Activated CD4-positive, alpha-beta T cell treated with anti-CD3 and anti-CD28 coated beads, Interleukin-2, amount 10 ng/mL, durations not matched to agents 24 days and 14 days (primary cell): ENCODE measurements at places on chromosomes 11 and 22. TPM values are rescaled to one million over a fixed set of nuclear protein-coding genes. Genes with fewer than 3 reads are reported as not detected.
A peak's percentile ranks its signal among the peaks of the same experiment; 100 is the strongest.

LINC01488 gene
- not detected in 2 replicates for total RNA-seq

GGTLC2 gene
- total RNA-seq, result not detected in 2 replicates

C22orf42 gene
- not detected in 2 replicates for total RNA-seq

DNA sequence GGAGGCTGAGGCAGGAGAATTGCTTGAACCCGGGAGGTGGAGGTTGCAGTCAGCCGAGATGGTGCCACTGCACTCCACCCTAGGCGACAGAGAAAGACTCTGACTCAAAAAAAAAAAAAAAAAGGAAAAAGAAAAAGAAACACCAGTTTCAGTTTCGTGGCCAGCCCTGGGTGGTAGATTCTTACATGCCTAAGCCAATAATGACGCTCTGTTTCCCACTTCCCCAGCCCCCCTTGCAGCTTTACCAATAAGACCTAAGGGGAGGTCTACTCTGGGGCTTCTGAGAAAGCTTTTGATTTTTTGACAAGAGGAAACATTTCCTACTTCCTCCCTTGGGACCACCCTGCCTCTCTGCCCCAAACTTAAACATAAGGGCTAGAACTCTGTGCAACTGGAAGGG, 30.0 kb upstream of the PTPRJ start:
- no peaks in the 10 kb centered on the region for H3K36me3 ChIP-seq
- peak overlapping the region; percentile 6 for H3K4me3 ChIP-seq
- peak overlapping the region; percentile 70 for H3K27ac ChIP-seq
- peak; percentile 88 for DNase-seq
- no peaks in the 10 kb centered on the region for H3K27me3 ChIP-seq
- H3K4me1 ChIP-seq, result peaks cover 39% of the 10 kb centered on the region

IFITM10 gene
- total RNA-seq, result 0.12 and 0.14 TPM in 2 replicates

C11orf97 gene
- total RNA-seq, result not detected in 2 replicates

GRCh38 chr11:18264677-18265555, 1.1 kb upstream of the SAA1 start:
- peaks cover 2% of the 10 kb centered on the region for H3K27me3 ChIP-seq
- no peak overlapping the region for H3K4me3 ChIP-seq

DNA sequence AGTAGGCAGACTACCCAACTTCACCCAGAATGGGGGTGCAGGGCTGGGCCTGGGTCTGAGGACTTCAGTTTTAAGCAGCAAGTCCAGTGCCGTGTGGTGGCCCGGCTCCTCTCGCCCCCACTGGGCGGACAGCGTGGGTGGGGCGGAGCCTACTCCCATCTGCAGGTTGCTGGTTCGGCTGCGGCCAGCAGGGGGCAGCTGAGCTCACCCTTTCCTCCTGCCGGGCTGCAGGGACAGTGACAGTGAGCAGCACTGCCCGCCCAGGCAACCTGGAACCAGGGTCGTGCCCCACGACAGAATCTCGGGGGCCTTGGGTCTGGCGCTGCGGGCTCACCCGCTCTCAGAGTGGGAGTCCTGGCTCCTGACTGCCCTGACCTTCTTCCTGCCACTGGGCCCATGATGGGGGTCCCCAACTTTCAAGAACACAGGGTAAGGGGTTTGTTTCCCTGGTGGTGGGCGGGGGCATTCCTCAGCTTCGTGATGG, 6.2 kb upstream of the NEAT1 start:
- peaks cover 16% of the 10 kb centered on the region for H3K36me3 ChIP-seq
- H3K27ac ChIP-seq, result peak overlapping the region; percentile 100
- peaks cover 46% of the 10 kb centered on the region for H3K4me1 ChIP-seq
- peak; percentile 98 for DNase-seq

GRCh38 chr11:19949606-19950005, 210.7 kb downstream of the DBX1 start:
- H3K27ac ChIP-seq, result no peak overlapping the region
- H3K27me3 ChIP-seq, result peaks cover 21% of the 10 kb centered on the region
- H3K4me3 ChIP-seq, result no peak overlapping the region
- peaks cover 6% of the 10 kb centered on the region for H3K4me1 ChIP-seq
- no peak for DNase-seq
- H3K36me3 ChIP-seq, result no peaks in the 10 kb centered on the region

DNA sequence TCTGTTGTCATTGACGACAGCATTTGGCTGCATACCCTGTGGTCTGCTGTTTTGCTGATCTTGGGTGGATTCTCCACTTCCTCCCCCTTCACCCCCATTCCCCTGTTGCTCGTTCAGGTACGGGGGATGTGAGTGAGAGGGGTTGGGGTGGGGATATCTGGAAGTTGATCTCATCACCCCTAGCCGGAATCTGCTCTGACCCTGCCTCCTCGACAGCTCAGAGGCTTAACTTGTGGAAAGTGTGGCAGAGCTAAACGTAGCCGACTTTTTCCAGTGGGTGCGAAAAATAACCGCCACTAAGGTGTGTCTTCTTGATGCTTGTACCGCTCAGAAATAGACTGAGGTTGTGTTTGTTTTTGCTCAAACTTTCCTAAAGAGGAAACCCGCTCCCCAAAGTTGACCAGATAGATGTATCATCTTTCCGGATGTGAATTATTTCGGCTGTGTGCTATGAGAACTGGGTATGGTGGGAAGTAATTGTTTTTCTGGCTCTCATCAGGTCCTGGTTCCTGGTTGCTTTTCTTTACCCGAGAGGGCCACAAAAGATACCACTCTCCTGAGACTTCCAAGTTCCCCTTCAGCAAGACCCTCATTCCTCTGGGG, 6.6 kb downstream of the ZBTB16 start:
- DNase-seq, result no peak
- H3K4me1 ChIP-seq, result peaks cover 4% of the 10 kb centered on the region
- peak overlapping the region; percentile 49 for H3K27ac ChIP-seq

- peaks cover 47% of the 10 kb centered on the region for H3K4me1 ChIP-seq
- peaks cover 63% of the 10 kb centered on the region for H3K36me3 ChIP-seq
- no peak for DNase-seq
- H3K27me3 ChIP-seq, result no peaks in the 10 kb centered on the region
- peak overlapping the region; percentile 63 for H3K4me3 ChIP-seq
- peak overlapping the region; percentile 87 for H3K27ac ChIP-seq
Measured at GRCh38 chr11:108235633-108236032, 12.8 kb downstream of the ATM start.

- no peak overlapping the region for H3K4me3 ChIP-seq
- DNase-seq, result no peak
- H3K27me3 ChIP-seq, result peaks cover 4% of the 10 kb centered on the region
- H3K36me3 ChIP-seq, result no peaks in the 10 kb centered on the region
- H3K27ac ChIP-seq, result no peak overlapping the region
- H3K4me1 ChIP-seq, result peaks cover 3% of the 10 kb centered on the region
Measured at GRCh38 chr11:35822815-35823495, 120.9 kb upstream of the LDLRAD3 start.

- peaks cover 22% of the 10 kb centered on the region for H3K27me3 ChIP-seq
- H3K27ac ChIP-seq, result peak overlapping the region; percentile 38
- peaks cover 32% of the 10 kb centered on the region for H3K4me1 ChIP-seq
- H3K36me3 ChIP-seq, result no peaks in the 10 kb centered on the region
Measured at GRCh38 chr11:66418168-66418985, 2.5 kb upstream of the NPAS4 start.

MYEOV gene
- 0.21 and 0.83 TPM in 2 replicates for total RNA-seq

- H3K27ac ChIP-seq, result no peak overlapping the region
- H3K4me1 ChIP-seq, result no peaks in the 10 kb centered on the region
- H3K36me3 ChIP-seq, result peaks cover 7% of the 10 kb centered on the region
- no peaks in the 10 kb centered on the region for H3K27me3 ChIP-seq
- no peak overlapping the region for H3K4me3 ChIP-seq
Measured at GRCh38 chr11:111957663-111958444, 20.7 kb downstream of the DIXDC1 start.

DNA sequence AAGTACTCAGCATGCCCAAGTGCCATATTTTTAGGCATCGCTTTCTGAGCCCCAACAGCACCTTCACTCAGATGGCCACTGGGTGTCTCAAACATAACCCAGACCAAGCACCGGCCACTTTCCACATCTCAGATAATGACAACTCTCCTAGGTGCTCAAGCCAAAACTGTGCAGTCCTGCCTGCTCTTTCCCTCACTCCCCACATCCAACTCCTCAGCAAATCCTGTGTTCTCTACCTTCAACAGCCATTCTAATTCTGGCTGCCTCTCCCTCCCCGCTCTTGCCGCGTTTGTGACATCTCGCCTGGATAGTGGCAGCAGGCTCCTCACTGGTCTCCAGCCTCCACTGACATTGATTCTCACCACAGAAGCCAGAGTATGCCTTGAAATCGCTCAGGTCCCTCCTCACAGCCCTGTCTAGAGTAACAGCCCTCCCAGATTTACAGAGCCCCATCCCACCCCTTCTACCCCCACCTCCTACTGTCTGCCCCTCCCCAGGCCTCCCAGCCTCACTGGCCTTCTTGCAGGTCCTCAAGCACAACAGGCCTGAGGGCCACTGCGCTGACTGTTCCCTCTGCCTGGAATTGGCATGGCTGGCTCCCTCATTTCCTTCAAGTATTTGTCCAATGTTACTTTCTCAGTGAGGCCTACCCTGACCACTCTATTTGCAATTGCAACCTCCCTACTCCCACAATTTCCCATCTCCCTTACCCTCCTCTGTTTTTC, 1.3 kb upstream of the PHETA2 start:
- H3K27me3 ChIP-seq, result no peaks in the 10 kb centered on the region
- no peak for DNase-seq
- H3K27ac ChIP-seq, result peak overlapping the region; percentile 79
- H3K4me1 ChIP-seq, result peaks cover 37% of the 10 kb centered on the region

DEUP1 gene
- total RNA-seq, result not detected in 2 replicates

GRCh38 chr11:123193742-123194141, 1.3 kb downstream of the CLMP start:
- peaks cover 12% of the 10 kb centered on the region for H3K4me1 ChIP-seq
- no peak overlapping the region for H3K4me3 ChIP-seq
- no peak overlapping the region for H3K27ac ChIP-seq
- no peaks in the 10 kb centered on the region for H3K36me3 ChIP-seq
- no peak for DNase-seq

DNA sequence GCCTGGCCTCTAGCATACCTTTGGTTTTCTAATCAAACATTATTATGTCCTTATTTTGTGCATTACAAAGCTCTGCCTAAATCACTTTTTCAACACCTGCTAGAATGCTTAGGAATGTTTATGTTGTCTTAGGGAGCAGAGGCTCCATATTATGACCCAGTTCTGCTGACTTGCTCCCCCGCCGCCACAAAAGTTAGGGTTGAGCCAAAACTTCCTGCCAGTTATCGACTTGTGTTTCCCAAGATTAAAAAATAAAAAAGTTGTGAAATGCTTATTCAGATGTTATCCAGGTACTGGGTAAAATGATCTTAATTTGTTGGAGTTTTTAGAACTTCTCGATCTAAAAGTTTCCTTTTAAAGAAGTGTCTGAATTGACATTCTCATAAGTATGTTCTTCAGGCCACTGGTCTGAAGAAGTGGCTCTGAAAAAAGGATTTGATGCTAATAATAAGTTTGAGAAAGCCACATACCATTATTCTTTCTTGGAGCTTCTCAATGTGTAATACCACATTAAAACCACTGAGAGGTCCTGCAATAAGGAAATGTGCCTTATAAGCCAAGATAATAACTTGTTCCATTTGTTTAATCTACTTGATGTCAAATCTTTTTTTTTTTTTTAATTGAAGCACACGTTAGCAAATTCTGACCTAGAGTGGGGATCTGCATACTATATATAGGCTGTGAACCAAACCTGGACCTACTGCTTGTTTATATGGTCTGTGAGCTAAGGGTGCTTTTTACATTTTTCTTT, 2.2 kb downstream of the RNF185 start:
- peaks cover 32% of the 10 kb centered on the region for H3K4me1 ChIP-seq
- peak overlapping the region; percentile 42 for H3K4me3 ChIP-seq
- no peak for DNase-seq

MS4A2 gene
- not detected in 2 replicates for total RNA-seq

RIC3 gene
- 4.5 and 7.2 TPM in 2 replicates for total RNA-seq

DNA sequence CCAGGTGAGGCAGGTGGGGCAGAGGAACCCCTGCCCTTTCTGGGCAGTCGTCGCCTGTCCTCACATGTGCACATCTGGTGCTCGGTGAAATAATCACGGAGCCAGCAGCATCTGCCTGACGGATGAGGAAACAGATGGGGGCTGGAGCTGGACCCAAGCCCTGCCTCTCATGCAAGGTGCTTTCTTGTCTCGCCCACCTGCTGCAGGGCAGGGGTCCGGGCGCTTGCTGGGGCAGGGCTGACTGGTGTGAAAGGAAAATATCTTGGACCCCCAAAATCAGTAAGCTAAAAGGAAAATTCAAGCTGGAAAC, 3.3 kb downstream of the ALDH3B2 start:
- H3K4me3 ChIP-seq, result no peak overlapping the region
- H3K4me1 ChIP-seq, result no peaks in the 10 kb centered on the region
- H3K27me3 ChIP-seq, result no peaks in the 10 kb centered on the region
- no peak for DNase-seq
- no peak overlapping the region for H3K27ac ChIP-seq
